ENCODE measurements at places on chromosomes 6 and 20.

DNA sequence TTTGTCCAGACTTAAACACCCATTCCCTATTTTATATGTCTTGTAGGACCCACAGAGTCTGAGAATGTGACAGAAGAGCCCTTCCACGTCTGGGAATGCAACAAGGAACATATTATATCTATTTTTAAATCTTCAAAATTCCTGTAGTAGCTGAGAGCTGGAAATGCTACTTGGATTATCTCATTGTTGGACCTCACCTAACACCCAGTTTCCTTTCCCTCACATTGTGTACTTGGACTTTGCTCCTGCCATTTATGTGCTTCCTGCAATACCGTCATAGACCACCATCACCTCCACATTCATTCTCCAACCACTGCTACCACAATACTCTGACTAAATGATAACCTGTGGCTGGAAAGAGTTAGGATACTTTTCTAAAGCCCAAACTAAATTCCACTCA, 335.4 kb downstream of the COL12A1 start:
- DNase-seq: no peak

DNA sequence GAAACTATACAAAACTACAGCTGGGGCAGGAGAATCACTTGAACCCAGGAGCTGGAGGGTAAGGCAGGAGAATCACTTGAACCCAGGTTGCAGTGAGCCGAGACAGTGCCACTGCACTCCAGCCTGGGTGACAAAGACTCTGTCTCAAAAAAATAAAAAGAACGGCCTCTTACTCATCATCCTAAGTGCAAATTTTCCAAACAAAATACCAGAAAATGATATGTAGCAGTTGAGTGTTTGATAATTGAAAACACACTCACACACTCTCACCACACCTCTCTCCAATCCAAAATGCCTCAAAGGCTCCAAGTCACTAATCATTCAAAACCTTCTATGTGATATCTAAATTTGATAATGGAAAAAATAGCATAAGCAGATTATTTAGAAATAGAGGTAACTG, 198.6 kb upstream of the SHLD1 start:
- no peak for DNase-seq

DNA sequence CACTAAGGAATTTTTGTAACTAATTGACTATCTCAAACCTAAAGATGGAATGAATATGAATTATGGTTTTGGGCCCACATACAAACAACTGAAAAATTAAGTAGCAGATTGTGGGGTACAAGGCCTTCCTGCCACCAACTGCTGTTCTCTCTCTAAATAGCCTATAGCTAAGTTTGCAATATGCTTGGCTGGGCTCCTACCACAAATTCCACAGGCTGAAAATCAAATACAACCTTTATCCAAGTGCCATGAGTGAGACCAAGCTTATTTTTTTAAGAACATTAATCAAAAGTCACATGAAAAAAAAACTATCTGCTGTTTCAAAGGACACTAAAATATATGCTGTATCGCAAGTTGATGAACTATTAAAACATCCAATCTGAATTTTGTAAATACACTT, 52.1 kb downstream of the TENT5A start:
- no peak for DNase-seq

GRCh38 chr6:34908194-34908593, 19.1 kb downstream of the ANKS1A start:
- no peak for DNase-seq

DNA sequence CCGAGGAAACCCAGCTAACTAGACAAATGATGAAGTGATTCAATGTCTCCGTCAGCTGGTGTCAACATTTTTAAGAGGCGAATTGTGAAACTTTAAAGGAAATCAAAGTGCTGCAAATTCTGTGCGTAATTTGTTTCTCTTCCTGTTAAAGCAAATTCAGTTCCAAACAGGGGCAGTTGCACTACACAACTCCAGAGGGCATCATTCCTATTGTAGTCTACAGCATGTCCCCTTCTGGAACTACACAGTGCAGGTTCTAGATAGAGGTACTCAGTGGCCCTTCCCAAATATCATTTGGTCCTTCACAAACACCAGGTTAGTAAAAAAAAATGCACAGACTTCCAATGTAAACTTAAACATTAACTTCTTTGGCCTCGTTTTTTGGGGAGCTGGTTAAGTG, 38.3 kb upstream of the SMLR1 start:
- DNase-seq: no peak

DNA sequence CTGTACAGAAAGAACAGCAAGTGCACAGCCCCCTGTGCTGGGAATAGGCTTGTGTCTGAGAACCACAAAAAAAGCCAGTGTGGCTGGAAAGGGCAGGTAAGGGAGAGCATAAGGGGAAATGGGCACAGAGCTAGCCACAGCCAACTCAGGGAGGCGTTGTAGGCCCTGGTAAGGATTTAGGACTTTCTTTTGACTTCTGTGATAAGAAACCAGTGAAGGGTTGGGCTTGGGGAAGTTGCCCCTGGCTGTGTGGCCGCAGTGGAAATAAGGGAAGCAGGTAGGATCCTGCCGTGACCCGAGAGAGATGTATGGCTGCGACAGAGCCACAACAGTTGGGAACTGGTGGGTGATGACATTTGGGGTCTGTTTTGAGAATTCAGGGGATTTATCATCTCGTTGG, 30.0 kb upstream of the PHACTR2 start:
- DNase-seq: no peak

DNA sequence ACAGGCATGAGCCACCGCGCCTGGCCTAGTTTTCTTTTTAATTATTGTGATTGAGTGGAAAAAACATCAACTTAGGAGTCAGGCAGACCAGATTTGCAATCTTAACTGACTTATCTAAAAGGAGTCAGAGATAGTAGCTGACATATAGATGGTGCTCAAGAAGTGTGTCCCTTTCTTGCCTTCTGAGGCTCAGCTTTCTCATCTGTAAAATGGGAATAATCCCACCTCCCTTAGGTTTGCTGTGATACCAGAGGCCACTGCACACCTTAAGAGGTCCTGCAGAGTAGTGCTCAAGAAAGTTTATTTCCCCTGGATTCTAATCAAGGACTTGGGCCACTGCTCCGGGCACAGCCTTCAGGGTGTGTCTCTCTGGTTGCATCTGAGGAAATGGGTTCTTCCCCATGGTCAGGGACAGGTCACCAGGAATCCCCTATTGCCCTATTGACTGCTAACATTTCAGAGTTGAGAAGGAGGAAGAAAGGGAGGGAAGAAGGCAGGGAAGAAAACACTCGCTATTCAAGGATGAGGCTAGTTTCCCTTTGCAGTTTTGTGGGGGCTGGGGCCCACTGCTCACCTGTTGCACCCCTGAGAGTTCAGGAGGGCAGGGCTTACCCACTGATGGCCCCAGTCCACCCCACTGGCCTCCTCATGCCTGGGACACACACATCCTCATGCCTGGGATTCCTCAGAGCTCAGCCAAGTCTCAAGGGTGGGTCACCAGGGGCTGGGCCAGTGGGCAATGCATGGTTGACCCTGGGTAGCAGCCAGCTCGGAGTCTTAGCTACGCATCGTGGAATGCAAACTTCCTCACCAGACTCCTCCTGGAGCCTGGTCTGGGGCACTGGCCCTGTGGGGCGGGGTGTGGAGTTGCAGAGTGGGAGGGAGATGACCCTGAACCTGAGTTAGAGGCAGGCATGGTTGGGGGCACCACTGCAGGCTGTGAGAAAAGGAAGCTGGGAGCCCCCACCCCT, 21.2 kb downstream of the C6orf132 start:
- DNase-seq: no peak

- no peak for DNase-seq
Measured at GRCh38 chr6:43499028-43499815, 10.9 kb downstream of the LRRC73 start.

GRCh38 chr6:170423814-170424603, 117.5 kb downstream of the FAM120B start:
- no peak for DNase-seq

- no peak for DNase-seq
Measured at GRCh38 chr6:164042212-164042611, 627.7 kb downstream of the QKI start.

Measured in CD4-positive, alpha-beta T cell treated with Interferon gamma for 1 hour (primary cell).